Mucosa of descending colon (tissue), 3 donors: ENCODE measurements at places on chromosomes 11 and 22.

DNA sequence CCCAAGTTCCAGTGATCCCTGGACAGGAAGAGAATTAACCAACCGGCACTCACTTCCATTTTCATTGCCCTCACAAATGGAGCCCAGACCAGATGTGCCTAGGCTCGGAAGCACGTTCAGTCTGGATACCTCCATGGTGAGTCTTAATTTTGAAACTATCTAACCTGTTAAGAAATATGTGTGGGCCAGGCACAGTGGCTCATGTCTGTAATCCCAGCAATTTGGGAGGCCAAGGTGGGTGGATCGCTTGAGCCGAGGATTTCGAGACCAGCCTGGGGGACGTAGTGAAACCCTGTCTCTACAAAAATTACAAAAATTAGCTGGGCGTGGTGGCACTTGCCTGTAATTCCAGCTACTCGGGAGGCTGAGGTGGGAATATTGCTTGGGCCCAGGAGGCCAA, 31.5 kb downstream of the MCAM start:
- DNase-seq = no peak

DNA sequence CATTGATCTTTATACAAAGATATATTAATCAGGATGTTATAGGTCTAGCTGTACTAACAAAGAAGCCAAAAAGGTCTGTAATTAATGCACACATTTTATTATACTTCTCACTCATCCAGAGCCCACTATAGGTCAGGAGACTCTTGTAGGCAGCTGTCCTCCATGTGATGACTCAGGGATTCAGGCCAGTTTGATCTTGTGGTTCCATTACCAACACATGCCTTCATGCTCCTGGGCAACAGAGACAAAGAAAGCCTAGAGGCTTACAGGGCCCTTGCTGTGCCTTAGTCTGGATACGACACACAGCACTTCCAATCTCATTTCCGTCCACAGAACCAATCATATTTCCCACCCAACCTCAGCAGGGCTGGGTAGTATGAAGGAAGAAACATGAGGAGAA, 150.3 kb upstream of the NCAM1 start:
- DNase-seq = no peak

GRCh38 chr11:9780929-9781328, 117.1 kb downstream of the SWAP70 start:
- no peak for DNase-seq

DNA sequence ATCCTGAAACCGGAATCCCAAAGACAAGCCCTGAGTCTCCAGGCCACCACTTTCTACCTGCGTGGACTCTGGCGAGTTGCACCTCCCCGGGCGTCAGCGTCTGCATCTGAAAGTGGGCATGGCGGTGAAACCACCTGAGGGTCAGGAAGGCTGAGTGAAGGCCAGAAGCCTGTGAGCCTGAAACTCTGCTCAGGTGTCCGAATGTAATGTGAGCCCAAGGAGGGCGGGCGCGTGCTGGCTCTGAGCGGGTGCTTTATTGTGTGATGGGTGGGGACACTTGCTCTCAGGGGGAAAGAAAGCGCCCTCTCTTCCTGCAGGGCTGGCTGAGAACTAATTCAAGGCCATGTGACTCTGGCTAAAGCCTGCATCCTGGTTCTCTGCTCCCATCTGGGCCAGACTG, 135.6 kb downstream of the ST3GAL4 start:
- DNase-seq = no peak

- no peak for DNase-seq
Observed at GRCh38 chr22:23306438-23306921, 126.2 kb downstream of the BCR start.

DNA sequence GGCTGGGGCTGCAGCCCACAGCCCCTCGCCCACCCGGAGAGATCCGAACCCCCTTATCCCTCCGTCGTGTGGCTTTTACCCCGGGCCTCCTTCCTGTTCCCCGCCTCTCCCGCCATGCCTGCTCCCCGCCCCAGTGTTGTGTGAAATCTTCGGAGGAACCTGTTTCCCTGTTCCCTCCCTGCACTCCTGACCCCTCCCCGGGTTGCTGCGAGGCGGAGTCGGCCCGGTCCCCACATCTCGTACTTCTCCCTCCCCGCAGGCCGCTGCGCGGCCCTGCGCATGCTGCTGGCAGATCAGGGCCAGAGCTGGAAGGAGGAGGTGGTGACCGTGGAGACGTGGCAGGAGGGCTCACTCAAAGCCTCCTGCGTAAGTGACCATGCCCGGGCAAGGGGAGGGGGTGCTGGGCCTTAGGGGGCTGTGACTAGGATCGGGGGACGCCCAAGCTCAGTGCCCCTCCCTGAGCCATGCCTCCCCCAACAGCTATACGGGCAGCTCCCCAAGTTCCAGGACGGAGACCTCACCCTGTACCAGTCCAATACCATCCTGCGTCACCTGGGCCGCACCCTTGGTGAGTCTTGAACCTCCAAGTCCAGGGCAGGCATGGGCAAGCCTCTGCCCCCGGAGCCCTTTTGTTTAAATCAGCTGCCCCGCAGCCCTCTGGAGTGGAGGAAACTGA, 731 bp downstream of the GSTP1 start:
- peak; percentile 83 for DNase-seq
